GM23248 (cell line): ENCODE measurements at places on chromosomes 5 and 9. TPM values are rescaled to one million over a fixed set of nuclear protein-coding genes. Genes with fewer than 3 reads are reported as not detected.

DNA sequence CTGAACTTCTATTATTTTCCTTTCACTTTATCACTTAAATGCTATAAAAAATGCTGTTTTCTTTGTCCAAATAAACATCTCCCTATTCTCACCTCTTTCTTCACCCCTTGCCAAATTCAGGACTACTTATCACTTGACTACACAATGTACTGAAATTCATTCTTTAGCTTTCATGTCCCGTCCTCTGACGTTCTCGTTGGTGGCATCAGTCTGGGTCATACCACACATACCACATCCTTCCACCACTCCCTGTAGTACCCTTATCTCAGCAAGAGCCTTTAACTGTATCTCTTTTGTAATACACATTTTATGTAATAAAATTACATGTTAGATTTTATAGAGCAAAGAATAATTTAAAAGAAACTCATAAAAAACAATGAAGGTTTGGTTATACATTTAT lies 231.1 kb upstream of the PAPPA start:
- no peak for DNase-seq
- no peaks in the 10 kb centered on the region for H3K27me3 ChIP-seq
- H3K4me3 ChIP-seq: no peak overlapping the region
- H3K27ac ChIP-seq: no peak overlapping the region
- peaks cover 9% of the 10 kb centered on the region; the same call in 1 of the 2 replicates for H3K4me1 ChIP-seq

- no peaks in the 10 kb centered on the region for H3K27me3 ChIP-seq
- H3K4me3 ChIP-seq: no peak overlapping the region
- no peak overlapping the region for H3K27ac ChIP-seq
- peaks cover 4% of the 10 kb centered on the region; the same call in 1 of the 2 replicates for H3K4me1 ChIP-seq
- H3K36me3 ChIP-seq: peaks cover 4% of the 10 kb centered on the region; the same call in 1 of the 2 replicates
These were observed 26.2 kb downstream of the NIPAL4 start for GRCh38 chr5:157486221-157486681.

- H3K36me3 ChIP-seq: peaks cover 61% of the 10 kb centered on the region
- H3K4me1 ChIP-seq: no peaks in the 10 kb centered on the region
- no peak overlapping the region for H3K4me3 ChIP-seq
- no peaks in the 10 kb centered on the region for H3K27me3 ChIP-seq
These were observed 14.9 kb downstream of the XPA start for GRCh38 chr9:97682242-97682641.

DNA sequence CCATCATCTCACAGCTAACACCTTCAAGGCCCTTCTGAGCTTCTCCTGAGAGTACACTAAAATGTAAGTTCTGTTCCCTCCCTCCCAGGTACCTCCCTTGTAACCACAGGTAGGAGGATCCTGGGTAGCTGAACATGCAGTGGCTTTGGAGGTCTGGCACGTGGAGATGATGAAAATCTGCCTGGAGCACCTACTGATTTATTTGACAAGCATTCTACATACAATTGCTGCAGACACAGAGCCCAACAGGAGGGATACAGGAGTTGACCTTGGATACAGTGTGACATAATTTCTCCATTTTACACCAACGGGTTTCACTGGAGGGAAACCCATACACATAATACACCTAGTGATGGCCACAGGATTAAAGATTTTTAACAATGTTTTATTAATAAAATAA lies 478.7 kb downstream of the SEMA5A start:
- no peak overlapping the region for H3K27ac ChIP-seq
- H3K4me3 ChIP-seq: no peak overlapping the region
- no peaks in the 10 kb centered on the region for H3K4me1 ChIP-seq
- H3K27me3 ChIP-seq: no peaks in the 10 kb centered on the region
- H3K36me3 ChIP-seq: peaks cover 4% of the 10 kb centered on the region; the same call in 1 of the 2 replicates

DNA sequence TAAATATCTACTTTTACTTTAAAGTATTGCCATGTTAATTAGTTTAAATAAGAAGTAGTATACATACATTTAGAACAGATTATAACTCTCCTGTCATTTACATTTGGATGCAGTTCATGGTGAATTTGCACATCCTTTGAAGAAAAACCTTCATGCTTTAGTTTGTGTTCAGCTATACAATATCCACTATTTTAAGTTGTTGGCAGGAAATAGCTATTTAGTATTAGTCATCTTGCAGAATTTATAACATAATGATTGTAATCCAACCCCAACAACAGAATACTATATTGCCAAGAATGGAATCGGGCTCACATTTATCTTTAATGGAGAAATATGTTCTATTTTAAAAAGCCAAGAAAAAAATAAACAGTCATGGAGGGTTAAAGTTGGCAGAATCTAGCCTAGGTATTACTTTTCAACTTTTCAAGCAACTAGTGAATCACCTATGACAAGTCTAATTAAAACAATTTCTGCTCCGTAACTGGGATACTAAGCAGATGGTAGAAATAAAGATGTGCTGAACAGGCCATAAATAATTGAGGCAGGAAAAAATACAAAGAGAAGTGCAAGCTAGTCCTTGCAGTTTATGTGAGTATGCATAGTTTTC lies 1170.6 kb upstream of the NUDT12 start:
- no peak overlapping the region for H3K27ac ChIP-seq
- H3K4me1 ChIP-seq: no peaks in the 10 kb centered on the region
- DNase-seq: no peak
- no peak overlapping the region for H3K4me3 ChIP-seq
- H3K27me3 ChIP-seq: no peaks in the 10 kb centered on the region

GRCh38 chr5:28855626-28856025 lies 1817.2 kb upstream of the CDH9 start:
- no peaks in the 10 kb centered on the region for H3K4me1 ChIP-seq
- no peaks in the 10 kb centered on the region for H3K27me3 ChIP-seq
- DNase-seq: no peak
- H3K36me3 ChIP-seq: no peaks in the 10 kb centered on the region
- H3K4me3 ChIP-seq: no peak overlapping the region

DNA sequence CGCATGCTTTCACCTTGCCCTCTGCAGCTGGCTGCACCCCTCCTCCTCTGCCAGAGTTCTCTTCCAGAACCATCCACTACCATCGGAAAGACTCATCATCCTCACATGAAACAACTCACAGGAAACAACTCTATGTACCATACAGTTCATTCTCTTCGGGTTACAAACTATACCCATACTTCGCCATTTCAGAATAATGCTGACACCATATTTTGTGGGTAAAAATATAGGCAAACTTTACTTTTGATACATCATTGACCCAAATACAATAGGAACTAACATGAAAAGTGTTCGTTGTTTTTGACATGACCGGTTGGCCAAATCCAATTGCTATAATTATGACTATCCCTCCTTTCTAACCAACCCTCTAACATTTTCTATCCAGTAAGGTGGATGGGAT lies 421.0 kb downstream of the SEMA5A start:
- H3K4me3 ChIP-seq: no peak overlapping the region
- H3K27me3 ChIP-seq: no peaks in the 10 kb centered on the region
- H3K36me3 ChIP-seq: peaks cover 11% of the 10 kb centered on the region; the same call in 1 of the 2 replicates
- no peak overlapping the region for H3K27ac ChIP-seq
- H3K4me1 ChIP-seq: no peaks in the 10 kb centered on the region
- no peak for DNase-seq

GRCh38 chr9:136988872-136989271 lies 3.4 kb upstream of the PAXX start:
- DNase-seq: no peak
- H3K4me1 ChIP-seq: peaks cover 4% of the 10 kb centered on the region; the same call in 1 of the 2 replicates
- no peak overlapping the region for H3K4me3 ChIP-seq

- H3K4me1 ChIP-seq: no peaks in the 10 kb centered on the region
- no peaks in the 10 kb centered on the region for H3K36me3 ChIP-seq
- DNase-seq: no peak
- H3K27ac ChIP-seq: no peak overlapping the region
- no peaks in the 10 kb centered on the region for H3K27me3 ChIP-seq
These were observed 1466.0 kb upstream of the C9orf72 start for GRCh38 chr9:29039258-29039657.

GRCh38 chr5:56557198-56557597 lies 258.2 kb upstream of the MAP3K1 start:
- H3K4me3 ChIP-seq: no peak overlapping the region
- H3K27ac ChIP-seq: no peak overlapping the region
- H3K4me1 ChIP-seq: peaks cover 7% of the 10 kb centered on the region; the same call in 1 of the 2 replicates

DNA sequence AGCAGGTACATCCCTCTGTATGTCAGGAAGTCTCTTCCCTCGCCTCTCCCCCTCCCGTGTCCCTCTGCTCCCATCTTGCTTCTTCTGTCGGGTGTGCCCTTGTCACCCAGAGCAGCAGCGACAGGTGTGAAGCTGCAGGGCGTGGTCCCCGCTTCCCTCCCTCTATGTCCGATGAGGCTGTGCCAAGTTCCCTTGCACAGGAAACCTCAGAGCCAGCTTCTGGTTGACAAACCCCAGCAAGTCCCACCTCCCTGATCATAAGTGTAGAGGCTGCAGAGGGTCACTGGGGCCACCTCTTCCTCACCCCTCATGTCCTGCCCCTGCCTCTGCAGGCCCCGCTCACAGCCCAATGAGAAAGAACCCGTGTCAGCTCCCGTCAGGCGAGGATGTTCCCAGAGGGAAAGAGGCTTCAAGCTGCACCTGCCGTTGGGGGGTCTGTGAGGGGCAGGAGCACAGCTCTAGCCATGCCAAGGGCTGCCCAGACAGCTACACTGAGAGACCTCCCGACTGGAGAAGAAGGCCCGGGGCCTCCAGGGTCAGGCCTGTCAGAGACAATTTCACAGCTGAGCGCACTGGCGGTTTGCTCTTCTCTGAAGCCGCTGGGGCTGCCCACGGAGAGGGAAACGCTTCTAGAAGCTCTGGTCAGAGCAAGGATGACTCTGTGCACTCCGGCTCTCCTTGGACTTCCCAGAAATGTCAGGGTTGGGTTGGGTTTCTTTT lies 73.3 kb downstream of the AK8 start:
- peaks cover 25% of the 10 kb centered on the region for H3K27me3 ChIP-seq
- H3K36me3 ChIP-seq: no peaks in the 10 kb centered on the region
- no peak overlapping the region for H3K27ac ChIP-seq
- H3K4me3 ChIP-seq: no peak overlapping the region
- H3K4me1 ChIP-seq: no peaks in the 10 kb centered on the region
- DNase-seq: no peak

GRCh38 chr9:34475097-34475496 lies 16.5 kb downstream of the DNAI1 start:
- no peaks in the 10 kb centered on the region for H3K4me1 ChIP-seq
- no peak for DNase-seq
- no peak overlapping the region for H3K4me3 ChIP-seq
- peaks cover 23% of the 10 kb centered on the region for H3K27me3 ChIP-seq

GRCh38 chr5:89297066-89297465 lies 414.1 kb upstream of the MEF2C start:
- no peaks in the 10 kb centered on the region for H3K27me3 ChIP-seq
- no peaks in the 10 kb centered on the region for H3K36me3 ChIP-seq
- no peaks in the 10 kb centered on the region for H3K4me1 ChIP-seq

DNA sequence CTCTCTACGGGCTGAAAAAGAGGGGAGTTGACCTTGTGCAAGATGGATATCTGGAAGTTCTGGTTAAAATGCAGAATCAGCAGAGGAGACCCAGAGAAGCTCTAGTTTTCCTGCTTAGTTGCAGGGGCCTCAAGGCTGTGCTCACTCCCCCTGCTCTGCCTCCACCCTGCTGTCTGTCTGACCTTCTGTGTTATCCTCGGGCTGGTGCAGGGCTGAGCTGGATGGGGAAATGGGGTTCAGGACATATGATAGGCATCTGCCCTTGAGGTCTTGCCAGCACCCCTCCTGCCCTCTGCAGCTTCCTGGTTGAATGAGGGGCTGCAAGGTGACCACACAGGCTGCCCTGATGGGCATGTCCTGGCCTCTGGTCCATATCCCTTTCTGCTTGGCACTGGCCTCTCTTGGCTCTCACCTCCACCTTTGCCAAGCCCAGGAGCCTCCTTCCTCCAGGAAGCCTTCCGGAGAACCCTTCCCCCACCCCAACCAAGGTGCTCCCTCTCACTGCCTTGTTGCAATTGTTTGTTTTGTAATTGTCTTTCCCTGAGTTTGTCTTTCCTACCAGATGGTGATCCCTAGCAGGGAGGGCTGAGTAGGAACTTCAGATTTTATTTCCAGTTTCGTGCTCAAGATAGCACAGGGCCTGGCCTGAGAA lies 1.3 kb downstream of the TMEM268 start:
- no peak for DNase-seq
- H3K27ac ChIP-seq: peak overlapping the region; percentile 82
- peak overlapping the region; percentile 81 for H3K4me3 ChIP-seq
- H3K36me3 ChIP-seq: no peaks in the 10 kb centered on the region
- peaks cover 14% of the 10 kb centered on the region for H3K4me1 ChIP-seq

GRCh38 chr5:31186672-31187267 lies 6.7 kb upstream of the CDH6 start:
- DNase-seq: peak; percentile 61
- H3K4me1 ChIP-seq: no peaks in the 10 kb centered on the region
- no peak overlapping the region for H3K27ac ChIP-seq
- H3K4me3 ChIP-seq: no peak overlapping the region
- 0 out of 2 replicates have a peak, but pooled peaks cover 1% of the 10 kb centered on the region for H3K27me3 ChIP-seq

DNA sequence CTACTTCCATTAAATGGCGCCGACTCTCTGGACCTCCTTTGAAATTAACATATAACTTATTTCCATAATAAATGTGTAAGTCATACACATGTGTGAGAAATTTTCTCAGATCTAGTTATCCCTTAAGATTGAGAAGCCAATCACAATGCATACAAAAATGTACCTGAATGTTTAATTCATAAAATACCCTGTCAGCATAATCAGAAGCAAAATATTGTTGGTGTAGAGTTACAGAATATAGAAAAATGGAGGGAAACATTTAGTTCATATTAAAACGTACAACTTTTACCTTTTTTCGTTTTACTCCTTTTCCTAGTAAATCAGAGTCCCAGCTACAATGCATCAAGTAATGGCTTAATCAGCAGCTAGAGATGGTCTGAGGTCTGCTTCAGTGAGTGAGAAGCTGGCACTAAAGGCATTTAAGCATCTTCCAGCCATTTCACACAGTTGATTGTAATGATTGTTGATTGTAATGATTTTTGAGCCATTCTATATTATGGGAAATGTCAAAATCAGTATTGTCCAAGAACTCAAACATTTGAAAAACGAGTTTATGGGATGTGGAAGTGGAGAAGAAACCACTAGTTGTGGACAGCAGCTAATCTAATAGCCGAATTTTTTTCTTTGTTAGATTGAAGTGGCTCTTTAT lies 81.8 kb downstream of the ANXA1 start:
- peaks cover 5% of the 10 kb centered on the region; the same call in 1 of the 2 replicates for H3K27me3 ChIP-seq
- DNase-seq: no peak
- H3K36me3 ChIP-seq: no peaks in the 10 kb centered on the region
- no peaks in the 10 kb centered on the region for H3K4me1 ChIP-seq
- H3K4me3 ChIP-seq: no peak overlapping the region
- no peak overlapping the region for H3K27ac ChIP-seq

- H3K27ac ChIP-seq: no peak overlapping the region
- H3K36me3 ChIP-seq: no peaks in the 10 kb centered on the region
These were observed 206.1 kb downstream of the CHSY3 start for GRCh38 chr5:130110328-130110727.

GFI1B gene
- not detected in 2 replicates for polyA plus RNA-seq

TSLP gene
- 0.15 TPM in 1 of 2 replicates, not detected in the other for polyA plus RNA-seq

SEC61B gene
- polyA plus RNA-seq: 428 and 441 TPM in 2 replicates

CCL27 gene
- polyA plus RNA-seq: 0.48 and 0.50 TPM in 2 replicates

SLC45A2 gene
- not detected in 2 replicates for polyA plus RNA-seq

TNC gene
- 165 and 168 TPM in 2 replicates for polyA plus RNA-seq

PCDHA3 gene
- polyA plus RNA-seq: 0.05 and 0.09 TPM in 2 replicates
